ENCODE measurements at places on chromosomes 1 and 21. TPM values are rescaled to one million over a fixed set of nuclear protein-coding genes. Genes with fewer than 3 reads are reported as not detected.
A peak's percentile ranks its signal among the peaks of the same experiment; 100 is the strongest.

GRCh38 chr21:29231756-29232529 lies 66.8 kb upstream of the BACH1 start:
- no peak for DNase-seq
- no peak overlapping the region for H3K27ac ChIP-seq
- no peaks in the 10 kb centered on the region for H3K4me1 ChIP-seq
- no peaks in the 10 kb centered on the region for H3K27me3 ChIP-seq
- H3K4me3 ChIP-seq, result no peak overlapping the region

- no peak overlapping the region for H3K27ac ChIP-seq
- H3K36me3 ChIP-seq, result no peaks in the 10 kb centered on the region
- H3K4me3 ChIP-seq, result peak overlapping the region; percentile 3
- peak; percentile 30 for DNase-seq
These were observed 155.4 kb downstream of the CLEC20A start for GRCh38 chr1:178341261-178341956.

GRCh38 chr1:115239426-115239825 lies 98.6 kb downstream of the NGF start:
- H3K36me3 ChIP-seq, result no peaks in the 10 kb centered on the region
- H3K4me1 ChIP-seq, result no peaks in the 10 kb centered on the region
- H3K27ac ChIP-seq, result no peak overlapping the region
- no peak for DNase-seq
- H3K4me3 ChIP-seq, result no peak overlapping the region

DNA sequence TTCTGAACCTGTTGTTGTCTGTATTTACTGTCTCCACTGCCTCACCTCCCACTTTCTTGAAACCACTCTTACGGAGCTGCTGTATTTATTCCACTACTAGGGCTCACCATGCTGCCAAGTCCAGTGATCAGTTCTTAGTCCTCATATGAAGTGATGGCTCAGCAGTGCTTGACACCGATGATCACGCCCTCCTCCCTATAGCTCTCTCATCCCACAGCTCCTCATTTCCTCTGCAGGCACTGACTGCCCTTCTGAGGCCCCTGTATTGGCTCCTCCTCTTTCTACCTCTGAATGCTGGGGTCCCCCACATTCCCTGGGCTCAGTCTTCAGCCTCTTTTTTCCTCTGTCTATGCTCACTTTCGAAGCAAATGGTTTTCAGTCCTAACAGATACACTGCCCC lies 3.4 kb downstream of the CLCA1 start:
- H3K36me3 ChIP-seq, result no peaks in the 10 kb centered on the region
- DNase-seq, result no peak
- H3K27ac ChIP-seq, result no peak overlapping the region
- H3K27me3 ChIP-seq, result no peaks in the 10 kb centered on the region
- no peak overlapping the region for H3K4me3 ChIP-seq

GRCh38 chr1:172211221-172211620 lies 209.3 kb upstream of the C1orf105 start:
- no peak overlapping the region for H3K27ac ChIP-seq
- H3K36me3 ChIP-seq, result no peaks in the 10 kb centered on the region
- H3K27me3 ChIP-seq, result no peaks in the 10 kb centered on the region
- H3K4me1 ChIP-seq, result peaks cover 3% of the 10 kb centered on the region
- DNase-seq, result no peak

DNA sequence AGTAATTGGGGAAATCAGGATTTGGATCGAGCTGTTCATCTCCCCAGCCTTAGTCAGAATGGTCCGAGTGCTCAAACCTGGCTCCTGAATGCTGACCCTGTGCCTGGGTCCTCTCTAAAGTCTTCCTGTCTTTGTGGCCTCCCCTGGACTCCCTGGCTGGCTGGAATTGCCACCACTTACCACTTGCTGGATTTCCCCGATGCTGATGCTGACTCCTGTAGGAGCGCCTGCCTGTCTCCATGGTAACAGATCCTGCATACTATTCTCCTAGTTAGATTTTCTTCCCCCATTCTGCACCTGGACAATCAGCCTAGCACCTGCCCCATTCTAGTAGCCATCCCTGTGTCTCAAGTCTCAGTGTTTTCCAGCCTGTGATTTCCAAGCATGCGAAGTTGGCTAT lies 382.2 kb upstream of the ESRRG start:
- no peak overlapping the region for H3K27ac ChIP-seq
- H3K4me3 ChIP-seq, result no peak overlapping the region
- no peaks in the 10 kb centered on the region for H3K4me1 ChIP-seq
- H3K36me3 ChIP-seq, result no peaks in the 10 kb centered on the region

DNA sequence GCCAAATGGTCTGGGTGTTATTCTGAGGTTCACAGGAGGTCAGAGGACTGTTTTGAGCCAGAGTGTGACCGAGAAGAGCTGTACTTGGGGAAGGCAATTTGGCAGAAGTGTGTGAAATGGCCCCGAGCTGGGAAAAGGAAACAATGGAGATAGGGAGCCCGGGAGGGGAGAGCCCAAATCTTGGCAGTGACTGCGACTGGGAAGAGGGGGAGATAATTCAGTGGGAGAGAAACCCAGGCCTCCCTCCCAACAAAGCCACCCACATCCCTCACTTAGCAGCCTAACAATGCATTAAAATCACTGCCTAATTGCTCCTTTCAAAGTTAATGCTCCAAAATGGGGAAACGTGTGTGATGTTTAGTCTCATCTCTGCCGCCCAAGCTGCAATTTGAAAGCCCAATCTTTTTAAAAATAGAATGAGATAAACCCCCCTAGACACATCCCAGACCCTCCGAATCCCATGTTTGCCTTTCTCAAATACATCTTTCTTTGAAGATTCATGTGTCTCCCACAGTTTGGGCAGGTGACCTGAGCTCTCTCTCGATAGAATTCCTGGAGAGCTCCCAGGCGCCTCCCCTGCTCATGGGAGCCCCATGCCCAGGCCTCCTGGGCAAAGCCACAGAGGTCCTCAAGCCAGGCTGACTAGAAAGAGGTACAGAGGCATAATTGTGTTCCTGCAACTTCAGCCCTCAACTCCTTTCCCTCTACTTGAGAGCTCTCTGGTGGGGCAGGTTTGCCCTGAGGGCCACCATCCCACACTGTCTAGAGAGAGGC lies 17.3 kb downstream of the LRRC52 start:
- H3K36me3 ChIP-seq, result no peaks in the 10 kb centered on the region
- DNase-seq, result no peak
- H3K4me1 ChIP-seq, result no peaks in the 10 kb centered on the region
- H3K27me3 ChIP-seq, result peaks cover 7% of the 10 kb centered on the region

BRINP3 gene
- not detected for total RNA-seq

DNA sequence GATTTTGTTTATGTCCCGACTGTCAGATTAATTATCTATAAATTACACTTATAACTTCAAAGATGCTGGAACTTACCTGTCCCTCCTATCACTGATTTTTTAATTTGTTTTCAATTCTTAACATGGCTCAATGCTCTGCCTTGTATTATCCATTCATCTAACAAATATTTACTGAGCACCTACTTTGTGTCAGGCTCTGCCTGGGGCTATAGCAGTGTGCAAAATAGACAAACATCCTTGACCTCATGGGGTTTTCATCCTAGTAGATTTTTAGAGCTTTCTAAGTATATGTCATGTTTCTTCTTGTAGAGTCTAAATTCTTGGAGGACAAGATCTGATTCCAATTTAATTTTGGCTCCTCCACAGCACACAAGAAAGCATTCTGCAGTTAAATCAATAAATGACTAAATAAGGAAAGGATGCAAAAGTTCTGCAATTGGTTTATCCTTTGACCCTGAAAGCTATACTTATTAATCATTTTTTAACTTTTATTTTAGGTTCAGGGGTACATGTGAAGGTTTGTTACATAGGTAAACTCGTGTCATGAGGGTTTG lies 10.8 kb upstream of the SMYD2 start:
- no peak overlapping the region for H3K4me3 ChIP-seq
- no peak overlapping the region for H3K27ac ChIP-seq
- peaks cover 48% of the 10 kb centered on the region for H3K27me3 ChIP-seq
- H3K4me1 ChIP-seq, result no peaks in the 10 kb centered on the region
- no peaks in the 10 kb centered on the region for H3K36me3 ChIP-seq
- DNase-seq, result no peak

LCE1D gene
- not detected for total RNA-seq

DNA sequence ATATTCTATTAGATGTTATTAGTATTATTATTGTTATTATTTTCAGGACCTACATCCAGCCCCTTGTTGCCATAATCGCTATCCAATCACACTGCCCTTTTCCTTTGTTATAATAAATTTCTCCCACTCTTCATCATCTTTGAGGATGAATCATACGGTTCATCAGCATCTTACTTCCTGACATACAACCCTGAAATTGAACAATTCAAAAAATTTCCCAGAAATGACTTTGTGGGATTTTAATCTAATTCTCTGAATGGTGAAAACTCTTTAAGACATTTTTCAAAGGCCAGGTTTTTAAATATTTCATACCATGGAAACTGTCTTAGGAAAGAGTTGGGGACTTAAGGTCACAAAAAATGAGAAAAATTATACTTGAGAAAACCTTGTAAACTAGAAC lies 353.5 kb downstream of the ST6GALNAC3 start:
- no peak for DNase-seq
- H3K4me3 ChIP-seq, result no peak overlapping the region
- H3K27ac ChIP-seq, result no peak overlapping the region
- H3K36me3 ChIP-seq, result no peaks in the 10 kb centered on the region

GRCh38 chr21:43663033-43663432 lies 3.7 kb downstream of the RRP1B start:
- no peak overlapping the region for H3K27ac ChIP-seq
- no peak overlapping the region for H3K4me3 ChIP-seq
- peaks cover 7% of the 10 kb centered on the region for H3K4me1 ChIP-seq

GRCh38 chr1:212595787-212596714 lies 12.5 kb upstream of the ATF3 start:
- no peak overlapping the region for H3K4me3 ChIP-seq
- no peaks in the 10 kb centered on the region for H3K4me1 ChIP-seq
- H3K27ac ChIP-seq, result no peak overlapping the region
- DNase-seq, result no peak
- peaks cover under 1% of the 10 kb centered on the region for H3K27me3 ChIP-seq

DNA sequence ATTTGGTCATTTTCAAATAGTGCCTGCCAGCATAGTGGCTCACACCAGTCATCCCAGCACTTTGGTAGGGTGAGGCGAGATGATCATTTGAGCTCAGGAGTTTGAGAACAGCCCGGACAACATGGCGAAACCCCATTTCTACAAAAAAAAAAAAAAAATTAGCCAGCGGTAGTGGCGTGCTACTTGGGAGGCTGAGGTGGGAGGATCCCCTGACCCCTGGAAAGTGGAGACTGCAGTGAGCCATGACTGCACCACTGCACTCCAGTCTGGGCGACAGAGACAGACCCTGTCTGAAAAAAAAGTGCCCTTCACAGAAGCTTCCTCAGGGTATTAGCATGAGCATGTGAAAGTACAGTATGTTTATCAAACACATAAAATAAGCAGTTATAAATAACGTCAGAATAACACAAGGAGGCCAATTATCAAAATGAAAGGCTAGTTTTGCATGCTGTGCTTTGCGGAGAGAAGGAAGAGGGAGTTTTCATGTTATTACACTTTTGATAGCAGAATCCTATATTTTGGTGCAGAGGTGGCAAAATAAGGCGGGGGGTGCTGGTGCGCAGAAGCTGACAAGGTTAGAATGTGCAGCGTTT lies 781 bp upstream of the METTL13 start:
- no peak for DNase-seq
- peaks cover 19% of the 10 kb centered on the region for H3K36me3 ChIP-seq
- H3K27ac ChIP-seq, result peak overlapping the region; percentile 8
- no peaks in the 10 kb centered on the region for H3K27me3 ChIP-seq
- peak overlapping the region; percentile 56 for H3K4me3 ChIP-seq
- peaks cover 33% of the 10 kb centered on the region for H3K4me1 ChIP-seq

DNA sequence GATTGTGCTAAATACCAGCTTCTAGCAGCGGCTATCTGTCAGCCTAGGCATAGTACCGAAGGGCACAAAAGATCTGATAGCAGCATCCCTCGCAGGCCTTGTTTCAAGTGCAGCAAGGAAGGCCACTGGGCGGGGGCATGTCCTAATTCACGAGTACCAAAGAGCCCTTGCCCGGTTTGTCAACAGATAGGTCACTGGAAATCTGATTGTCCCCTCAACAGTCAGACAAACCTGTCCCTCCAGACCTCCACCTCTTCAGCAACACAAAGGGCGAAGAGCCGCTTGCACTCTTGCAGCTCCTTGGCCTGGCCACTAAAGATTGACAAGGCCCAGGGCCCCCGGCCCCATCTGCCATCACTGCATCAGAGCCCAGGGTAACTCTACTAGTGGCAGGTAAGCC lies 22.7 kb upstream of the CA6 start:
- DNase-seq, result no peak
- H3K4me3 ChIP-seq, result no peak overlapping the region
- H3K4me1 ChIP-seq, result no peaks in the 10 kb centered on the region
- H3K36me3 ChIP-seq, result no peaks in the 10 kb centered on the region
- H3K27ac ChIP-seq, result no peak overlapping the region
- H3K27me3 ChIP-seq, result no peaks in the 10 kb centered on the region

DNA sequence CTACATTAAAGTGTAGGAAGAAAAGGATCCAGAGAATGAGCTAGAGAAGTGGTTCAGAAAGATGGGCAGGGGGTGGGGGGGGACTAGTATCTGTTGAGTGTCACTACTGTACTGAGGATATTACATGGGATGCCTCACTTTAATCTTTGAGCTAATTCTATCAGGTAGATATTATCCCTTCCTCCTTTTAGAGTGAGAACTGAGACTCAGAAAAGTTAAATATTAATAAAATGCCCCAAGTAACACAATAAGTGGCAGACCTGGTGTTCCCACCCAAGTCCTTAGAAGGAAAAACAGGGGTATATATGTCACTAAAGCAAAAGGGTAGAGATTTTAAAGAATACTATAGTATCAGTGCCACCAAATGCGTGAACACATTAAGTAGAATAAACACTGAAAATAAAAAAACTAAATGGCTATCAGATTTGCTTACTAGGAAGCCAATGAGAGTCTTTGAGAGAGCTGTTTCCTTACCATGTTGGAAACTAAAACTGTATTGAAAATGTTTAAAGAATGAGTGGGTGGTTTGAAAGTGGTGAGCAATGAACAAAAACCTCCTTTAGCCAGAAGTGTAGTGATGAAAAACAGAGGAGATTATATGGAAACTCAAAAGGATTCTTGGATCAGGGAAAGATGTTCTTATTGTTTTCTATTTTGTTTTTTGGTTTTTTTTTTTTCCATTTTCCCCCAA lies 230.8 kb downstream of the BARHL2 start:
- H3K27me3 ChIP-seq, result no peaks in the 10 kb centered on the region
- H3K4me3 ChIP-seq, result no peak overlapping the region
- H3K27ac ChIP-seq, result no peak overlapping the region
- no peaks in the 10 kb centered on the region for H3K4me1 ChIP-seq

MROH9 gene
- not detected for total RNA-seq

ERICH3 gene
- 1.1 TPM for total RNA-seq

SSR2 gene
- total RNA-seq, result 459 TPM

RAB3GAP2 gene
- 45.0 TPM for total RNA-seq

DNA sequence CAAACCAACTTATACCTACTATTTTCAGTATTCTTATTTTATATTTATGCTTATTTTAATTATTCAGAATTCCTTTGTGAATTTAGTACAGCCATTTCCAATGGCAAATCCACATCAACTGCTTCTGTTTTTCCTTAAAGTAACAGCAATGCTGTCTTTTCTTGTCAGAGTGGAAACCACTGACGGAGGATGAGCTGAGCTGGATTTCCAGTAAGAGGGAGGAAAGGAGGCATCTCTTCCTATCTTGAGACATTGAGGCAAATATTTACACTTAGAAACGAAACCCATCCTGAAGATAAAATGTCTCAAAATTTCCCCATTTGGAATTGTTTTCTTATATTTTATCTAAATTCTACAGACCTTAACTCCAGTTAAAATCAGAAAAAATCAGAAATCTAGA lies 66.1 kb upstream of the SLC44A3 start:
- DNase-seq, result no peak
- no peaks in the 10 kb centered on the region for H3K27me3 ChIP-seq
- no peaks in the 10 kb centered on the region for H3K36me3 ChIP-seq
- peak overlapping the region; percentile 61 for H3K27ac ChIP-seq
- H3K4me1 ChIP-seq, result peaks cover 43% of the 10 kb centered on the region
- no peak overlapping the region for H3K4me3 ChIP-seq

S100A2 gene
- 1.3 TPM for total RNA-seq
